ENCODE measurements at places on chromosomes 1 and 21.
A peak's percentile ranks its signal among the peaks of the same experiment; 100 is the strongest.

DNA sequence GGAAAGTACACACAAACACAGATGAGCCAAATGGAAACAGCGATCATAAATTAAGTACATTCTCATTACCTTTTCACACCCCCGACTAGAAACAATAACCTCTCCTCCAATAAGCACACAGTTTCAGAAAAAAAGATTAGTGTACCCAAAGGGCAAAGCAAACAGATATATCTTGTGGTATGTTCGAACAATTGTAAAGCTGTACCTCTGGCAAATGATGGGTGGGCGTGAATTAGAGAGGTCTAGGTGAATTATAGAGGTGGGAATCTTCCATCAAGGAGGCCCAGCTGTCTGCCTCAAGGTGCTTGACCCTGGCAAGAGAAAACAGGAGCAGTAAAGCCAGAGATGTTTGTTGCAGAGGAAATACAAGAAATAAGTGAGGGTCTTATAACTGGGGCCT lies 715.3 kb upstream of the NEGR1 start:
- no peak for DNase-seq

- DNase-seq: peak; percentile 81
Observed at GRCh38 chr1:210332233-210332632, 3.5 kb downstream of the HHAT start.

- DNase-seq: no peak
Observed at GRCh38 chr1:193634470-193634869, 448.1 kb upstream of the B3GALT2 start.

- peak; percentile 76 for DNase-seq
Observed at GRCh38 chr1:20696397-20697333, 21.1 kb downstream of the KIF17 start.

- peak; percentile 46 for DNase-seq
Observed at GRCh38 chr1:32724678-32725614, 22.4 kb upstream of the SYNC start.

GRCh38 chr1:118136187-118136941 lies 48.7 kb downstream of the SPAG17 start:
- DNase-seq: peak; percentile 64

- DNase-seq: no peak
Observed at GRCh38 chr21:26505211-26505610, 67.9 kb downstream of the CYYR1 start.

DNA sequence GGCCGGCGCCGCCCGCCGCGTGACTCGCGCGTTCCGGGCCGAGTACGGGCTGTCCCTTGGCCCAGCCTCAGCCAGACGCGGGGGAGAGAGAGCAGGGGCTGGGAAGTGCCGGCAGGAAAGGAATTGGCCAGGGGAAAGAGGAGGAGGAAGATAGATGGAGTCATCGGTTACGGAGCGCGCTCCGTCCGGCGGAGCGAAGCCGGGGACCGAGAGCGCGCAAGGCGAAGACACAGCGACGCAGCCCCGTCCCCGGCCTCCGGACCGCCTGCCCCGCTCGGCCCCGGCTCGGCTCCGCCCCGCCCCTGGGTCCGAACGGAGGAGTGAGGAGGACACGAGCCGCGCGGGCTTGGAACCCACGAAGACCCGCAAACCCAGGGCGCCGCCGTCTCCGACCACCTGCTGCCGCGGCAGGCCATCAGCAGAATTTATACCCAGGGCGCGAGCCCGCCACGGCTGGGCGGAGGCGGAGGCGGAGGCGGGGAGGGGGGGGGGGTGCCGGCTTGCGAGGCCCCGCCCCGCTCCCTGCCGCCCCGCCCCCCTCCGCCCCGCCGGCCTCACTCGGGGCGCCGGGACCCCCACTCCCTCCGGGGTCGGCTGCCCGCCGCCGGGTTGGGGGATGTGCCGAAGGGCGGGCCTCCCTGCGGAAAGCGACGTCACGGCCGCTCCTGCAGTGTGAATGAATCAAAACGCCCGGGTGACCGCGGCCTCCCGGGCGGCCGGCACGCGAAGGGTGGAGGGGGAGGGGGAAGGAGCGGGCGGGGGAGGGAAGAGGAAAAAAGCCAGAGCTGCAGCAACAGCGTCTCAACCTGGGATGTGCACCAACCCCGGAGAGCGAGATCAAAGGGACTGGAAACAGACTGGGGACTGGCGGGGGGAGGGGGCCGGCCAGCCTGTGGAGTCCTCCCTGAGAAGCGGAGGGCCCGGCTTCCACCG lies at the start of gene LHX4:
TSS of gene LHX4 (plus strand) at position 782 of the 933 bp plus-strand sequence. CDS start 266 bp downstream, outside the sequence.
- DNase-seq: no peak

- no peak for DNase-seq
Observed at GRCh38 chr1:103371234-103371633, 154.3 kb upstream of the RNPC3 start.

- DNase-seq: no peak
Observed at GRCh38 chr1:23593556-23594148, 34.4 kb upstream of the ID3 start.

DNA sequence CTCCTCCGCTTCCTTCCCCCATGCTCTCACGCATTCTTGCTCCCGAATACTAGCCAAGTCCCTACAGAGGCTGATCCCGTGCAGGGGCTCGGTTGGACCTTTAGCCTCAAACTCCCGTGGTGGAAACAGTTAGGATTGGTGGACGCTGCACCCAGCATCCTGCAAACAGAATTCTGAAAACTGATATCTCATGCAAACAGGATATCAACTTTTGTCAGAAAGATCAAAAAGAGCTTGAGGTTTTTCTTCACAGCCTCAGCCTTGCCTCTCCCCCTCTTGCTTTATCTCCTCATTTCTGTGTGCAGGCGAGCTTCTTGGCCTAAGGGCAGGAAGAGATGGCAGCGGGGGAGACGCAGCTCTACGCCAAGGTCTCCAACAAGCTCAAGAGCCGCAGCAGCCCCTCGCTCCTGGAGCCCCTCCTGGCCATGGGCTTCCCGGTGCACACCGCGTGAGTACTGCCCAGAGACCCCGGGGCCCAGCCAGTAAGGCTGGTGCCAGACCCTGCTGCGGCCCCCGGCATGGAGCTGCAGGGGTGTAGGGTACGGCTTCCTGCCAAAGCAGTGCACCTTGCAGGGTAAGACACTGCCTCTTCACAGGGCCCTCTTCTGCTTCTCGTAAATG lies at the start of gene UBASH3A:
TSS of gene UBASH3A (plus strand) at position 292 of the 621 bp plus-strand sequence. CDS start at position 336, 44 bp downstream.
- DNase-seq: peak; percentile 69

DNA sequence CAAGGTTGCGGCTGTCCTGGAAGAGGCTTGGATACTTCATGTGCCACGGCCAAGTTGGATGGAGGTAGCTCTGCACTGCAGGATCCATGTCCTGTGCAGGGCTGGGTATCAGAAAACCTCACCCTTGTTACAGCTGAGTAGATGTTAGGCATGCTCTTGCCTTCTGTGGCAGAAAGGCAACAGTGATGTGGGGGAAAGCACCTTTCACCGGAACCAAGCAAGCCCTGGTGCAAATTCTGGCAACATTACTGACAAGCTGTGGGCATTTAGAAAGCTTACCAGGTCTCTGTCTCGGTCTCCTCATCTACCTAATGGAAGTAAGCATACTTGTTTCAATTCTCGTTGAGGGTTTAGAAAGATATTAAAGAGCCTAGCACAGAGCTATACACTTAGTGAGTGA lies 14.5 kb upstream of the CDCA8 start:
- no peak for DNase-seq

- peak; percentile 80 for DNase-seq
Observed at GRCh38 chr1:160711602-160712311, at the start of gene CD48. TSS of gene CD48 (minus strand) at chr1:160711822. CDS start at chr1:160711763, 59 bp downstream.

- DNase-seq: no peak
Observed at GRCh38 chr1:88421997-88422396, 262.1 kb upstream of the PKN2 start.

DNA sequence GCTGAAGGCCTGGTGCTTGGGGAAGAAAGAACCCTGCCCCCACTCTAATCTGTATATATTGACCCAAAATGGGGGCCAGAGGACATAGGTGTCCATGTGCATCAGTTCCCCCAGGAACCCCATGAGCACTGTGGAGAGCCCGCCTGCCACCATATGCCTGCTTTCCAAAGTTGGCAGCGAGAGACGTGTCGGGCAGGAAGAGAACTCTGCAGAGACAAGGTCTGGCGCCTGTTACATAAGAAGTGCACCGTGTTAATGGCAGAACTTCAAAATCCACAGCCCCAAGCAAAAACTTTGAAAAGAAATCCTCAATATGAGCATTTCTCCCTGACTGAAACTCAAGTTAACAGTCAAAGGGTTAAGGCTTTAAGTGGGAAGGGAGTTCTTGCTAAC lies 8.0 kb downstream of the CTNNBIP1 start:
- DNase-seq: no peak

- DNase-seq: peak; percentile 2
Observed at GRCh38 chr1:100834777-100835660, 59.6 kb downstream of the EXTL2 start.

GRCh38 chr1:155127105-155127966 lies at the start of gene EFNA1:
TSS of gene EFNA1 (plus strand) at chr1:155127876. CDS start at chr1:155127978, 102 bp downstream.
- DNase-seq: no peak

DNA sequence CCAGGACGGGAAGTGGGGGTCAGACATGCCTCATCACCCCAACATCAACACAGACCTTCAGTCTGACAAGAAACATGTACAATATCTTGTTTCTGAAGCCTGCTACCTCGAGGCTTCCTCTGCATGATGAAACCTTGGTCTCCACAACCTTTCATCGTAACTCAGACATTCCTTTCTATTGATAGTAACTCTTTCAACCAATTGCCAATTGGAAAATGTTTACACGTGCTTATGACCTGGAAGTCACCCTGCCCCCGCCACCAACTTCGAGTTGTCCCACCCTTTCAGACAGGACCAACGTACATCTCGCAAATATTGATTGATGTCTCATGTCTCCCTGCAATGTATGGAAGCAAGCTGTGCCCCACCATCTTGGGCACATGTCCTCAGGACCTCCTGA lies 159.5 kb downstream of the ETS2 start:
- no peak for DNase-seq

DNA sequence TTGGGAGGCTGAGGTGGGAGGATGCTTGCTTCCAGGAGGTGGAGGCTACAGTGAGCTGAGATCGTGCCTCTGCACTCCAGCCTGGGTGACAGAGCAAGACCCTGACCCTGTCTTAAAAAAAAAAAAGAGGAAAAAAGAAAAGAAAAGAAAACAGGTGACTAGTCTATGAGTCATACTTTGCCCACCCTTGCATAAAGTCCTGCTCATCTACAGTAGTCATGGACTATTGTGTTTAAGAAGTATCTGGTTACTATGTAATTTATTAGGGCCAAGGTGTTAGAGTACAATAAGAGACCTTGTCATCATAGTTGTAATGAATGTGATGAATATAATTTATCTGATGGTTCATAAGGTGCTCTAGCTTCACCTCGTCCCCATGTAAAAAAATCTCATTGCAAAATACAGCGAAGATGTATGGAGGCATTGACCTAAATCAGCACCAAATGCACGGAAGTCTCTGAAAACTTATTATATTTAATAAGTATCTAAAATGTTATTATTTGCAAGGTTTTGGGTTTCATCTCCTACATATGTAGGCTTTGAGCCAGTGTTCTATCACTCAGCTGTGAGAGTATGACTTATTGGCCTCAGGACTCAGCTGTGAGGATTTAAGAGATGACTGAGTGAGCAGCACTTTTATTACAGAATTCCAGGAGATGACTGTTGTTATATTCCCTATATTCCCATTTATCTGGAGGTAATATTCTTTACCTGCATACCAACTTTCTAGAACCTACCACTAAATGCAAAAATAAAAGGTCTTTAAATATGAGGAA lies 19.9 kb upstream of the KCNJ6 start:
- no peak for DNase-seq

DNA sequence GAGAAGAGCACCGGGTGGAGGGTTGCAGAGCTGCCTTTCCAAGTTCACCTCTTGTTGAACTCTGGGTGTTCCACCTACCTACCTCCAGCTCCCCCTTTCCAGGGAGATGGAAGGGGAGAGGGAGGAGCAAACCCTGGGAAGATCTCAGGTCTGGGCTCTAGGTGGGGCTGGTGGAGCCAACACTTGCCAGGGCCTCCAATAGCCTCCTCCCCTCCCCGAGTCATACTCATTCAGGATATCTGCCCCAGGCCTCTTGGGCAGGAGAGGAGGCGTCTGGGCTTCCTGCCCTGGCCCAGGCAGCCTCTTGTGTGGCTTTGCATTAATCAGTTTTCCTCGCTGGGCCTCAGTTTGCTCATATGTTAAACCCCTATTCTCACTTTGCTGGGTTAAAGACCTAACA lies 13.4 kb downstream of the RAP1GAP start:
- DNase-seq: no peak

DNA sequence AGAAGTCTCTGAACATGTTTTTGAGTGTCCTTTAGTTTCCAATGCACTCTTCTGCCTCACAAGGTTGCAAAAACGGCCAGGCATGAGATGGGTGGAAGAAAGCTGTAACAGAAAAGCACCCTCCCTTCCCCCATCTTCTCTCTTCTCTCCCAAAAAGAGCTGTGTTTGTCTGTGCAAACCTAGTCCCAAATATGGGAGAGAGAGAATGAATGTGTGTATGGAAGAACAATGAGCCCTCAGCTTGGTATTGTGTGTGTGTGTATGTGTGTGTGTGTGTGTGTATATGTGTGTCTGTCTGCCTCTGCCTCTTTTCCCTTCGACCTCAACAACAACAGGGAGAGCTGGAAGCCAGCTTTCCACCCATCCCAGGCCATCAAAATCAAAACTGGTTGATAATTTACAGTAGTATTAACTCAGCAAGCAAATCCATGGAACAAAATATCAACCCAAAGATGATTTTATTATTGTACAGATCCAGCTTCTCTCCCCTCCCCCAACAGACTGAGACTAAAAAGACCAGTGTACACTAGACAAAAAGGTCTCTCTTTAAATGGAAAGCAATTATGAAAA lies 1.8 kb downstream of the RERE start:
- DNase-seq: no peak

- DNase-seq: no peak
Observed at GRCh38 chr1:107477233-107477632, 336.4 kb downstream of the NTNG1 start.

DNA sequence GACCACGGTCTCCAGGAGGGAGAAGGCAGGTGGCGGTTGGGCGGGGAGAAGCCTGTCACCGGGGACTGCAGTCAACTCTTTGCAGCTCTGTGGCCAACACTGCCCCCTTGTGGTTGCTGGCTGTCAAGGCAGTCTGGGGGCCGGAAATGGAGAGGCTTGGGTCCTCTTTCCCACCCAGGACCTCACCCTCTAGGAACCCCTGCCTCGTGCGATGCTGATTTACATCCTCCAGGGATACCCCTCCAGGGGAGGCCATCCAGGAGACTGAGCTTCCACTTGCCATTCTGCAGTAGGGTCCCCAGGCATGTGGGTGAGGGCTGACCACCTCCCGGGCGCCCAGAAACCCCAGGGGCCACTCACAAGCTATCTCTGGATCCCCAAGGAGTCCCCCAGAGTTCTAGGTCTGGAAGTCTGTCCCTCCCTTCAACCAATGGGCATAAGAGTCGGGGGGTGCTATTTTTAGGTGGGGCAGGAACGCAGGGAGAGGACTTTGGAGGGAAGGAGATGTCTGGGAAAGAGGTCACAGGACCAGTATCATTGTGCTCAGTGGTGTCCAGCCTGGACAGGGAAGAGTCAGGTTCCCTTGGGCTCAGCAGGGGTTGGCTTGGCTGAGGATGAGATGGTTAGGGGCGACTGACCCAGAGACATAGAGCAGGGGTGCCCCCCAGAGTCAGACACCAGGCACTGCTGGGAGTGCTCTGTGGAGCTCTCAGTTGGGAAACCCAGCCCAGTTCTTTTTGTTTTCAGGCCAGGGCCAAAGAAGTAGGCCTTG lies 7.1 kb upstream of the GPR61 start:
- peak; percentile 90 for DNase-seq

GRCh38 chr1:203519053-203519840 lies 25.3 kb downstream of the OPTC start:
- DNase-seq: no peak

Measured in activated CD4-positive, alpha-beta T cell treated with anti-CD3 and anti-CD28 coated beads, Interleukin-2, Interleukin-4, amounts not matched to agents 100 ng/mL and 50 ng/mL, durations not matched to agents 16 hours and 8 hours (primary cell).